ENCODE measurements at places on chromosomes 7 and 10.

- DNase-seq, result no peak
Measured at GRCh38 chr10:77522268-77522809, 115.3 kb downstream of the KCNMA1 start.

- peak; percentile 56 for DNase-seq
Measured at GRCh38 chr7:131007439-131008330, 273.7 kb upstream of the KLF14 start.

GRCh38 chr10:43000021-43000411 is 76.9 kb upstream of the RET start:
- DNase-seq, result no peak

DNA sequence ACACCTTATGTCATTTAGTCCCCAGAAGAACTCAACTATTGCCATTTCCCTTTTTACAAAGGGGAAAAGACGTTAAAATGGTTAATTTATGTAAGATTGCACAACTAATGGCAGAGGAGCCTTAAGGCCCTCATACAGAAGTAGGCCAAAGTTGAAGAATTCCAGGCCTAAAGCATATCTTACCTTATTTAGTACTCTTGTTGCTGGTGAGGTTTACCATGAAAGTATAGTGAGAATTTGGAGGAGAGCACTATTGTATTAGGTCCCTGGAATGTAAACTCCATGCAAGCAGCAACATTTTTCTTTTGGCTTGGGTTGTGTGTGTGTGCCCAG is 731 bp upstream of the CRPPA start:
- DNase-seq, result no peak

DNA sequence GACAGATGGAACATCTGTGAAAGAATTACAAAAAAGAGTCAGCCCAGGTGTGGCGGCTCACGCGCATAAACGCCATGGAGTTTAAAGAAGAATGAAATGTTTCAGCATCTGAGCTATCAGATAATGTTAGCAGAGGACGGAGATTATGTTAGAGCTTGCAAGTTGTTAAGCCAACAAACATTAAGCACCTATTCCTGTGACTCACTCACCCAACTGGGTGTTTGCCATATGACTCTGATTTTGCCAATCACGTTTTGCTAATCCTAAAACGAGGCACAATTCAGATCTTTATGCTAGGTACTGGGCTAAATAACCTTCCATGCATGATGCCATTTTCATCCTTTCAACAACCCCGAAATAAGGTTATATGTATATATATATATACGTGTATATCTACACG is 29.0 kb upstream of the CCNY start:
- no peak for DNase-seq

DNA sequence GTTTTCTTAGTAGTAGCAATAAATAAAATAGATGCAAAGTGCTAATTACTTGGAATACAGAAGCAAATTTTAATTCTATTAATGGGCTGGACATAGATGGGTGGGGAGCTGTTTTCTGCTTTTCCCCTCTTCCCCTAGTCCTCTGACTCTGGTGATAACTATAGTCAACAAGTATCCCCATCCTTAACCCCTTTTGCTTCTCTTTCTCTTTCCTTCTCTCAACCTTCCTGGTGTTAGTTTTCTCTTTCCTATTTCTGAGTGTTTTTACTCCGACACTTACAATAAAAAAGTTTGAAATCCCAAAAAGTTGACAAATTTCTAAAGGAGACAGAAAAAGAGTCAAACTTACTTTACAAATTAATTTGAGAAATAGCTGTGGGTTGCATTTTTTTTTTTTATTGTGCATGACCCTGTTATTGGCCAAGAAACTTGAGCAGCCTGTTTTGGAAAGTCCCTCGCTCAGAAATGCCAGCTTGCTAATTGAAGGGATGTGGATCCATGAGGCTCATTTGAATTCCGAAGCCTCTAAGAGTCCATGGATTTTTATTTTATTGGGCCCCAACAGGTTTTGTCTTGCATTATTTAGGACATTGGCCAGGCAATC is 2.4 kb downstream of the FAS start:
- peak; percentile 56 for DNase-seq

DNA sequence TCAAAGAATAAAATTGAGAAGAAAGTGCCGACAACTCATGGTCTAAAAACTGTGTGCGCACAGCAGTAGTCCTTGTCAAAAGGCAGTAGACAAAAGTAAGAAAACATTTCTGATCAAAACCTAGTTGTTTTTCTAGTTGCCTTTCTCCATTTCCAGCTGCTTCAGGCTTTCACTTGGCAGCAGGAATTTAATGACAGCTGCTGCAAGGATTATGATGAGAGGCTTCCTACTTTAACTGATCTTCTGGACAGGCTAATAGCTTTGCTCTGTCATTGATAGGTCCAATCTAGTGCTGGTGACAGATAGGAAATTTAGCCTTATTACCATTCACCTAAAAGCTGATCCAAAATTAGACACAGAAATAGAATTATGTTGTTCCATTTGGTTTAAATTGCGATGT is 110.7 kb upstream of the SEMA3C start:
- DNase-seq, result no peak

GRCh38 chr10:120656107-120656506 is 195.1 kb upstream of the WDR11 start:
- no peak for DNase-seq

DNA sequence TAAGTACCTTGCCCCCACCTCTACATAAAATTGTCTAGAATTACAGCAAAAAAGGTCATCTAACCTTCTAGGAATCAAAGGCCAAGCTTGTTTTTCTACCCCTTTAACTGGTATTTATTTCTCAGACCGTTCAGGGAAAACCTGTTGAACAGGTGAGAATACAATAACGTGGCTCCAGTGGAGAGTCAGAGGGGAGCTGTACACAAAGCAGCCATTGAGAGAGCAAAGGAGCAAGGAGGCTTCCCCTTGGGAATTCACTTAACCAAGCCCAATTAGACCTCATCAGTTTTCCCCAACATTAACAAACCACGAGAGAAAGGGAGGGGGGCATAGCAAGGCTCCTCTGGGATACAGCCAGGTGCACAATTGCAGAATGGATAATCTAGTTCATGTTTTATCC is 101.9 kb downstream of the ELMO1 start:
- no peak for DNase-seq

DNA sequence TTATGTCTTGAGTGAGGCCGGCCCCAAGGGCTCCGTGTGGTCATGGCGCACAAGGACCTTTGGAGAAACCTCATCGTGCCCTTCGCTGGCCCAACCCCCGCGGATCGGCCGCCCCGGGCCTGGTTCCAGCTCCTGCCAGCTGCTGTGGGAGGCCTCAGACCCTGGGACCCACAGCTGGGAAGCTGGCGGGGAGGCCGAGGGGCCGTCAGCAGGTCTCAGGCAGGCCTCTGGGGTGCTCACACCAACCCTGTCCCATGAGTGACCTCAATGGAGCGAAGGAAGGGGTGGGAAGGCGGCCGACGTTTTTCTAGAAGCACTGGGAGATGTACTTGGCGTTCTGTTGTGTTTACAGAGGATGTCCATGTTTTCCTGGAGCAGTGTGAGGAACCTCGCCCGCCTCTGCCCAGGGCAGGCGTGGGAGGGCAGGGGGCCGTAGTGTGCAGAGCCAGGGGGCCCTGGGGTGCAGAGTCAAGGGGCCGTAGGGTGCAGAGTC is 18.6 kb upstream of the ADGRA1 start:
- no peak for DNase-seq

- DNase-seq, result no peak
Measured at GRCh38 chr10:121647401-121647800, 49.2 kb upstream of the FGFR2 start.

- no peak for DNase-seq
Measured at GRCh38 chr10:94358480-94358879, 4.3 kb downstream of the NOC3L start.

DNA sequence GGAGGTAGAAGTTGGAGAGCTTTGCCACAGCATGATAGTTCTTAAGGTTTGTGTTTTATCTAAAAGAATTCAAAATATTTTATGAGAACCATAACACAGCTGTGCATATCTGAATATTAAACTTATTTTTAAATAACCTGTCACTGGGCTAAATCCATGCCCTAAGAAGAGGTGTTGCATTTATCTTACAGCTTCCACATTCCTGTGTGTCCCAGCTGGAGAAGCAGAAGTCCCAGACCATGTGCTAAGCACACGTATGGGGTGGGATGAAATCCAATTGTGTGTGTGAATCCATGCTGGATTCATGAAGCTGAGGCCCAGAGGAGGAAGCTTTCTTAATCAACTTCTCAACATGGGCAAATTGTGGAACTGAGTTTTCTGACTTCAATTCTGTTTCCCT is 121.5 kb downstream of the PKD1L1 start:
- DNase-seq, result no peak

DNA sequence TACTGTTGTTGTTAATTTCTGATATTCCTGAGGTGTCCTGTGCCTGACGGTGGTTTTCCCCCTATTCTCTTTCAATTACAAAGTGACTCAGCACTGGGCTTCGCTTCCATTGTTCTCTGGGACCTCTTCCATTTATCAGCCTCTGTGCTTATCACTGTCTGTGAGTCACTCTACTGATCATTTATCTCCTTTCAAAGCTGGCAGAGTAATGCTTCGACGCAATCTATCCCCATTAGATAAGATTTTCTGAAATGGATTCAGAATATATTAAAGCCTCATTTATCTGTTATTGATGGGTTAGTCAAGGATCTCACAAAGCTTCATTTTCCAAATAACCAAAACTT is 679.2 kb downstream of the SDK1 start:
- DNase-seq, result no peak

GRCh38 chr7:56174875-56175760 is 58.9 kb upstream of the NUPR2 start:
- DNase-seq, result no peak

- no peak for DNase-seq
Measured at GRCh38 chr10:11921800-11922392, 98.7 kb downstream of the PROSER2 start.

DNA sequence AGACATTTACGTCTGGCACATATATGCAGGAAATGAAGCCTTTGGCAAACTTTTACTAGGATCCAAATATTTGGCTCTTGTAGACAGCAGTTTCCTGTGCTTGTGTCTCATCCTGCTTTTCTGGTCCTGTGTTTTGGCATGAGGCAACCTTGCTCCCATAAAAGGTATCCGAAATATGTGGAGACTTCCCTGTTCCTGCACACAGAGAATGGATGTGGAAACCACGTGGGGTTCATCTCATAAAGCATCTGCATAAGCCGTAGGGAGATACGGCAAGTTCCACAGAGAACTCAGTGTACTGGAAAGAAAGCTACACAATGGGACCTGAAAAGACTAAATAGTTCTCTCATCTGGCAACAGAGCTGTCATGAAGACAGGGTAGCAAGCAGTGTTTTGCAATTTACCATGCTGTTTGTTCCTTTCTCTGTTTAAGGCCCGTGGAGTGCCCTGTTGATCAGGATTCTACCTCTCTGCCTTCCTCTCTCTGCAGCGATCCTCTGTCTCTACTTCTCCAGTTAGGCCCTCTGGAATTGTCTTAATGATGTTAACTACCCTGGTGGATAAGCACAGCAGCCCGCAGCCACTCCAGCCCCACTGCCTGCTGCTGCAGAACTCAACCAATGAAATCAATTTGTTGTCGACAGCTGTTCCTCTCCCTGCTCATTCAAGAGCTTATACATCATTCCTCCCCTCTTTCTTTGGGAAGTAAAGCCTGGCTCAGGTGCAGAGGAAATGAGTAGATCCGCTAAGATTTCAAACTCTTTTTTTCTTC is 293.6 kb downstream of the CSTF2T start:
- no peak for DNase-seq

GRCh38 chr7:33725111-33726025 is 180.0 kb upstream of the BMPER start:
- no peak for DNase-seq

DNA sequence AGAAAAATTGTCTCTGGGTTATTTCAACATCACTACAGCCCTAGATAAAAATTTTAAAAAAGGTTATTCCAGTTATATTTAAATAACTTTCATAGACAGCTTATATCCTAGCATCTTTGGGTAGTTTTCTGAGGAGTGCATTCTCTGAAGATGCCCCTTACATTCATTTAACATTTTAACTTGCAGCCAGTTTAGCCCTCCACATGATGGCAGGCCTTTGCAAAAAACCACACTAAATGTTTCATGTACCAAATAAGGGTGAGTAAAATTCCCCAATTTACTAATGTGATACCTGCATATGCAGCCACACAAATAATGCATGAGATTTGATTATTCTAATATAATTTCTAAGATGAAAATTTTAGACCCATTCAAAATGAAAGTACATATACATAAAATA is 108.4 kb upstream of the ZWINT start:
- no peak for DNase-seq

DNA sequence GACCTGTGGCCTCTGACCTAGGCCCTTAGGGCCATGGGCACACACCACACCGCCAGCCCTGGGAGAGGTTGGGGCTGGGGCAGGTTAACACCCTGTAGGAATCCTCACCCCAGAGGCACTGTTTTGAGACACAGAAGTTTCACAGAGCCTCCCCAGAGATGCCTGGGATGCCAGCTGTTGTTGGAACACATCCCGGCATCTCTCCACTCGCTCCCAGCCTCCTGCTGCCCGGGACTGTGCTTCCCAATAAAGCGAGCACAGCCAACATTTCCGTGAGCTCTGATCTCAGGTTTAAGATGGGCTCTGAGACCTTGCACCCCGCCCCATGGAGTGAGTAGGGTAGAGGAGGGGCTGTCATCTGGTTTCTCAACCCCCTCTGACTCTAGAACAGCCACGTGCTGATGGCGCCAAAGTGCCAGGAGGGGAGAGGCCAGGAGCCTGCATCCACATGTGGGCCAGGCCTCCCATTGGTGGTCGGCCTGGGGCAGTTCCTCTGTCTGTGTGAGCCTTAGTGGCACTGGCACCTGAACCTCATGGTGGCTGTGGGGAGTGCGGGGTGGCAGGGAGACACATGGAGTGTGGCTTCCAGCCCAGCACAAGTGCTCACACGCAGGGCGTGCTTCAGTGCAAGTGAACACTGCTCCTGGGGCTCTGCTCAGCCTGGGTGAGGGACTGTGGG is 54.7 kb downstream of the RASGEF1A start:
- no peak for DNase-seq

DNA sequence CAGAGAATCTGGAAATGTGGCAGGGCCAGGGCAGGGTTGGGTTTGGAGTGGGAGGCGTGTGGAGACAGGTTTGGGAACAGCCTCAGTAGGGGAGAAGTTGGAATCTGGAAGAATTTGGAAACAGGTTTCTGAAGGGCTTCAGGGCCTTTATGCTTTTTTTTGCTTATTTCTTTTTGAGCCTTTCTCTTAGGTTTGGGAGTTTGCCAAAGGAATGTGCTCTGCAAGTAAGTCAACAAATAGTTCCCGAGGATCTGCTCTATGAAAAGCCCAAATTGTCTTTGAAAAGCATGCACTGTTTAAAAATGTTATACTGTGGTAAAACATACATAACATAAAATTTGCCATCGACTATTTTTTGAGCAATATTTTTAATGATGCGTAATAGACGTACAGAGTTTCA is 86.7 kb upstream of the ADRB1 start:
- no peak for DNase-seq

GRCh38 chr10:73517166-73517888 is 21.5 kb upstream of the PPP3CB start:
- no peak for DNase-seq

DNA sequence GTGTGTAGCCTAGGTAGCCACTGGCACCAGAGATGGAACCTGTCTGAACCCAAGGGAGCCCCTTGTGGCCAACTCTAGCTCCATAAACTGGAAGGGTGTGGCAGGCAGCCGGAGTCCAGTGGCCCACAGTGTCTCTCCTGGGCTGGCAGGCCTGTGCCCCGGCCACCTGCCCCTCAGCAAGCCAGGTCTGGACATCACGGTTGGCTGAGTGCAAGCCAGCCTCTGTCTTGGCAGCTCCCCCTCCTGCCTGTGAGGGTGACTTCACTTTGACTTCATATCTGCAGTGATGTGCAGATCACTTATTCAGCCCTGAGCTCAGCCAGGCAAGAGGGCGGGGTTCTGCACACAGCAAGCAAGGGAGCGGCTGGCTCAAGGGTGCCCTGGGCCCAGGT is 1.3 kb upstream of the RET start:
- DNase-seq, result no peak
